Upper lobe of right lung (tissue), 1 donor: ENCODE measurements at places on chromosomes 11 and 22.

DNA sequence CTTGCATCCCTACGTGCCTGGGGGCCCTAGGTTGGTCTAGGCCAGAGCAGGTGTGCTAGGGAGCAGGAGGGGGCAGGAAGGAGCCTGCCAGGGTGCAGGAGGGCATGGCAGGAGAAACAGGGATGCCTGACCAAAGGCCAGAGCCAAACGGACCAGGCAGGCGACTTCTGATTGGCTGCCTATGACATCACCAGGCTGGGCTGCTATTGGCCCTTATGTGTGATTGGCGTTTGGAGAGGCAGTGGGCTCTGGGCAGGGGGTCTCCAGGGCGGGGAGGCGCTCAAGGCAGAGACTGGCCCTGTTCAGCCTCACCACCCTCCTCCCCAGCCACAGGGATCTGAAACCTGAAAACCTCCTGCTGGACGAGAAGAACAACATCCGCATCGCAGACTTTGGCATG, 44.4 kb downstream of the MOB2 start:
- DNase-seq, result no peak

- DNase-seq, result no peak
These were observed 38.9 kb upstream of the CCDC89 start for GRCh38 chr11:85724748-85725465.

DNA sequence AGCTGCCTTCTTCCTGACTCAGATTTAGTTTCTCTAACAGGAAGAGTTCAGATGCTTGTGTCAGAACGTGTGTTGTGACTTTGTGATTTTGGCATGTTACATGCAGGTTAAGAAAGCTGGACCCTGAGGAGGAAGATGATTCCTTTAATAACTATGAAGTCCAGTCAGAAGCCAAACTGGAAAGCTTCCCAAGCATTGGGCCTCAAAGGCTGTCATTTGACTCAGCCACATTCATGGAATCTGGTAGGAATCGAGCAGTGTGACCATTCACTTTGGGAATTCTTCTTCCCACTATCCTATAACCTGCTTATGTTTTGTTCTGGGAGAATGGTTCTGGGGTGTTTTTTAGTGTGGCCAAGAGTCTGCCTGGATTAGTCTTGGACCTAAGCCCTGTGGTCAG, 48.0 kb downstream of the CABIN1 start:
- DNase-seq, result no peak

GRCh38 chr11:116882386-116882785, 45.0 kb upstream of the APOA1 start:
- DNase-seq, result no peak

GRCh38 chr11:117820071-117820470, 4.5 kb downstream of the FXYD2 start:
- DNase-seq, result no peak
